ENCODE measurements at places on chromosomes 16 and 17.

DNA sequence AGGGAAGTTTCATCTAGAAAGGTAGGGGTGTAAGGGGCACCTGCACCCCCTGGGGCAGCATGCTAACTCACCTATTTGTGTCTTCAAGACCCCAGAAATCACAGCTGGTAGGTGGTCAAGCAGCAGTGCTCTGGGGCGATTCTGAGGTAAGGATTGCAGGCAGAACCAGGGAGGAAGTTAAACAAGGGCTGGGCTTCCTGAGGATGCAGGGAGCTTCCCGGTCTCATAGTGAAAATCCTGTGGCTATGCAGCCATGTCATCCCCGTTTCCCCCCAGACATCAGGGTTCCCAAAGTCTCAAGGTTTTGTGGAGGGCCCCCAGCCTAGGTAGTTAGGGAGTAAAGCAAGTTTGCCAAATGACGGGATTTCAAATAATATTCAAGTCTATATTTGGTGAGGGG, 78.5 kb downstream of the C16orf78 start:
- no peak for DNase-seq
- H3K27ac ChIP-seq: no peak overlapping the region
- no peaks in the 10 kb centered on the region for H3K4me1 ChIP-seq
- no peaks in the 10 kb centered on the region for H3K27me3 ChIP-seq

DNA sequence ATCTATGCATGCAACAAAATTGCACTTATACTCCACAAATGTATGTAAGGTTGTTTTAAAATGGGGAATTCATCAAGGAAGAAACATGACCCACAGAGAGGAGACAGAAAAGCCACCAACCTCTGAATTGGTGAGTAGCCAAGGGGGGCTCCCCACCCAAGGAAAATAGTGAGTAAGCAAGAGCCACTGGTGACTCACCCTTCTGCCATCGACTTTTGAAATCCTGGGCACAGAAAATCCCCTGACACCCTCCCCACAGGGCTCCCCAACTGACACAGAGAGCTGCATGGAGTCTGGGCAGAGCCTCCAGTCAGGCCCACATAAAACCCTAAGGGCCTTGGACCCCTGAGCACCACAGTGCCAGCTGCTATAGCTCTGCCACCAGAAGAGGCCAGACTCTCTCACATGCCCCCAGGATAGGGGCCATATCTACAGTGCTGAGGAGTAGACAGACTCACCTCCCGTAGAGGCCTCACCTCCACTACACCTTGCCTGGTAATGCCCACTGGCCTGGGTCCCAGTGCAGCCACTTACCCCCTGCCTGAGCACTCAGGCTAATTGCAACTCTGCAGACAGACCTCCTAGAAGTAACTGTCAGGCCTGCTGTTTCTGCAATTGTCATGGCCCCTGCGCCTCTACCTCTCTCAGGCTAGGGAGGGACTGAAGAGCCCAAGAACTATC, 244.7 kb upstream of the WSB1 start:
- no peak overlapping the region for H3K4me3 ChIP-seq
- DNase-seq: no peak
- no peaks in the 10 kb centered on the region for H3K36me3 ChIP-seq
- H3K27ac ChIP-seq: no peak overlapping the region
- H3K27me3 ChIP-seq: no peaks in the 10 kb centered on the region

GRCh38 chr17:43018008-43018853, 4.0 kb downstream of the VAT1 start:
- no peak overlapping the region for H3K4me3 ChIP-seq
- peaks cover 31% of the 10 kb centered on the region for H3K36me3 ChIP-seq
- H3K27ac ChIP-seq: no peak overlapping the region
- no peak for DNase-seq
- H3K4me1 ChIP-seq: peaks cover 11% of the 10 kb centered on the region

GRCh38 chr16:2233872-2234812, 2.1 kb upstream of the DNASE1L2 start:
- H3K36me3 ChIP-seq: peaks cover 41% of the 10 kb centered on the region
- H3K4me3 ChIP-seq: no peak overlapping the region
- peaks cover 11% of the 10 kb centered on the region for H3K4me1 ChIP-seq
- H3K27me3 ChIP-seq: peaks cover 32% of the 10 kb centered on the region
- no peak for DNase-seq

DNA sequence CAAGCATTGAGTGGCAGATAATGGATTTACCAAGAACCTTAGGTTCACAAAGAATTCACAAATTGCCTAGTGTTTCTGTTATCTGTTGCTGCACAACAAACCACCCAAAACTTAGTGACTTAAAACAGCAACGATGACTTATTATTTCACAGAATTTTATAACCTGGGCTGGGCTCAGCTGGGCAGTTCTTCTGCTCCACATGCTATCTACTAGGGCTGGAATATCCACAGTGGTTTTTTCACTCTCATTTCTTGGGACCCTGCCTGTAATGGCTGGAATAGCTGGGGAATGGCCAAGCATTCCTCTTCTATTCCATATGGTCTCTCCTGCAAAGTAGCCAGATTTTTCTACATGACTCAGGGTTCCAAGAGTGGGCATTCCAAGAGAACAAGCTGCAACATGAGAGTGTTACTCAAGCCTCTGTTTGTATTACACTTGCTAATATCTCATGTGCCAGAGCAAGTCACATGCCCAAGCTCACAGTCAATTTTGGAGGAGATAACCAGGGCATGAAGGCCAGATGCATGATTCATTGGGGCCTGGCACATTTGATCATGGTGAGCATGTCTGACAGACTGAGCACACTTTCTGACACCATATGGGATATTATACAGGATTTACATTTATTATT, 4.9 kb upstream of the PSMD7 start:
- H3K27ac ChIP-seq: peak overlapping the region; percentile 57
- H3K4me3 ChIP-seq: no peak overlapping the region

DNA sequence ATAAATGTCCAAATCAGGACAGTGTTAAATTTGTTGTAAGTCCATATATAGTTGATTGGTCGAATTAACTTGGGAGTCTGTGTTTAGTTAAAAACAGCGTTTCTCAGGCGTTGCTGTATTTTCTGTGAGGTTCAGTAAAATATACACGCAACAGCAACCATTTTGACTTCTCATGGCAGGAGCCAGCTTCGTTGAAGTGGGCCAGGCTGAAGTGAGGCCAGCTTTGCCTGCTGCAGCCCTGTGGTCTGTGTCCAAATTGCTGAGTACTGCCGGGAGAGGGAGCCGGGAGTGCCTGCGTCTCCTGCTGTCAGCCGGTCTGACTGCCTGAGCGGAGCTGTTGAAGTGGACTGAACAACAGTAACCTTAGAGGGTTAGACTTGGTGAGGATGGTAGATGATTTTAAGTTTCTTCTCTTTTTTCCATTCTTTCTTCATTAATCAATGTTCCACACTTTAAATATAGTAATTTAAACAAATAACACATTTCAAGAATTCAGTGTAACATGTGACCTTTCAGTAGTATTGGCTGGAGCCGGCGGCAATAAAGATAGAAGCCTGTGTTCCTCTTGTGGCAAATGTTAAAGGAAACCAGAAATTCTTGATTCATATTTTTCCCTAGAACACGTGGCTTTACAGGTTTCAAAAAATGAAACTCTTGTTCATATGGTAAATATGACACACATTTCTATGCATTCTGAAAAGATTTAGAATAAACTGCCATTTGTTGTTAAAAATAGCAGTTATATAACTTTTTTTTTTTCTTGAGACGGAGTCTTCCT, 37.0 kb upstream of the ZNF750 start:
- no peaks in the 10 kb centered on the region for H3K27me3 ChIP-seq
- no peak overlapping the region for H3K4me3 ChIP-seq
- H3K4me1 ChIP-seq: peaks cover 36% of the 10 kb centered on the region
- peak; percentile 33 for DNase-seq

GRCh38 chr16:70473446-70474319, 19.3 kb downstream of the FCSK start:
- H3K36me3 ChIP-seq: no peaks in the 10 kb centered on the region
- DNase-seq: no peak

DNA sequence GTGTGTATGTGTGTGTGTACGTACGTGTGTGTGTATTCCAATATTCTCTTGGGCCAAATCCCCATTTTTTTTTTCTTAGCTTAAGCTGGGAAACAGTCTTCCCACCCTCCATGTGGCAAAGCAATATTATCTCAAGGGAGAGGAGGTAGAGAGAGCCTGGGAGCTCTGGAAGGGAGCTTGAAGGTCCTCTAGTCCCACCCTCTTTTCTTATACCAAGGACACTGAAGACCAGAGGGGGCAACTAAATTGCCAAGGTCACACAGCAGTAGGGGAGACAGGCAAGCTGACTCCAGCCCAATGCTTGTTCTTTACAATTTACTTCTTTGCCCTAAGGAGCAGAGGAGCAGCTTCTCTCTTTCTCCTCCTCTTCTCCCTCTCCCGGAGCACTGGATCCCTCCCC, 6.8 kb downstream of the SRCIN1 start:
- H3K4me1 ChIP-seq: no peaks in the 10 kb centered on the region
- H3K36me3 ChIP-seq: no peaks in the 10 kb centered on the region
- H3K4me3 ChIP-seq: no peak overlapping the region
- DNase-seq: no peak
- no peak overlapping the region for H3K27ac ChIP-seq

DNA sequence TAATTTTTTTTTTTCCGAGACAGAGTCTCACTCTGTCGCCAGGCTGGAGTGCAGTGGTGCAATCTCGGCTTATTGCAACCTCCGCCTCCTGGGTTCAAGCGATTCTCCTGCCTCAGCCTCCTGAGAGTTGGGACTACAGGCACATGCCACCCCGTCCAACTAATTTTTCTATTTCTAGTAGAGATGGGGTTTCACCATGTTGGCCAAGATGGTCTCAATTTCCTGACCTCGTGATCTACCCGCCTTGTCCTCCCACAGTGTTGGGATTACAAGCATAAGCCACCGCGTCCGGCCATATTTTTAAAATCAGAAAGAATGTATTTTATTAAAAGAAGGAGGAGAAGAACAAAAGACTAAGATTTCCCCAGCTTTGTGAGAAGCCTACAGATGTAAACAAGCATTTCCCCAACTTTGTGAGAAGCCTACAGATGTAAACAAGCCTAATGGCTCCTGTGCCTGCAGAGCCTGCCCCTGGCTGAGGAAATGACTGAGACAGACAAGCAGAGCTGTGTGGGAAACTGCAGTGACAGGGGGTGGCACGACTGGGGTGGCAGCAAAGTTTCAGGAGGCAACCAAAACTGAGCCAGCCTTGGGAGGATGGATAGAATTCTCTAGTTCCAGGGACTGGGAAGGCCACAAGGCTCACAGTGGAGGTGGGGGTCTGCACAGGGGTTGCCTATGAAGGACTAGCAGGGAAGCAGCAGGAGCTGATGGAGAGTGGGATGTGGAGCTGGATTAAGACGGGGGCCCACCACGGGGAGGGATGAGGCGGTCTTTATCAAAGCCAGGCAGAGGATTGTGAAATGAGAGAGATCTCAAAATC, 22.9 kb downstream of the TOP3A start:
- no peak overlapping the region for H3K27ac ChIP-seq
- H3K4me1 ChIP-seq: no peaks in the 10 kb centered on the region
- no peak for DNase-seq
- H3K4me3 ChIP-seq: no peak overlapping the region
- no peaks in the 10 kb centered on the region for H3K27me3 ChIP-seq

DNA sequence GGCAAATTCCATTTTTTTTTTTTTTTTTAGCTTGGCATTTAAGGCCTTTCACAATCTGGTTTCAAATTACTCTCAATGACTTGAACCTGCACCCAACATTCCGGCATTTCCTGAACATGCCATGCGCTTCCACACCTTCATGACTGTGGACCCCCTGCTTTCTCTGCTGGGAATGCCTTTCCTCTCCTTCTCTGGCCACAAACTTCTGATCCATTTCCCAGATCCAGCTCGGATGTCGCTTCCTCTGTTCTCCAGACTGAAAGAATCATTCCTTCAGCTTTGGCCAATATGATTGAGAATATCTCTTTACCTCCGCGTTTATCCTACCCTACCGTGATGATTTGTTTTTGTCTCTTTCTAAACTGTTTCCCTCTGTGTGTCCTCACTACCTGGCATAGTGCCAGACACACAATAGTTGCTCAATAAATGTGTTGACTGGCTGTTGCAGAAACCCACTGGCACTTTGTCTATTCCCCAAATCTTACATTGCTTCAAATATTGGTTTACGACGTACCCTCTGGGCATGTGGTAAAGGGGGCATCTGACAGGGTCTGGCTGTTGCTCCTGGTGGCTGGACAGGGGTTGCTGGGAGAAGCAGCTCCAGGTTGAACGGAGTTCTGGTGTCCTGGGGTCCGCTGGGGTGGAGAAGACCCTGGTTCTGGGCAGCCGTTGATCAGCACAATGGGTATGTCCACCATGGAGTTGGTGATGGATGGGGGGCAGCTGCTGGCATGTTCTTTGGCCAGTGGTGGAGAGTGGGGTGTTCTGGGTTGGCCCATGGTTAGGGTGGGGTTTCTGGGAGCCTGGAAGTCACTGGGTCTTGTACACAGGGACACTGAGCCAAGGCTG, 14.7 kb downstream of the TNS4 start:
- H3K4me3 ChIP-seq: no peak overlapping the region
- peaks cover 87% of the 10 kb centered on the region for H3K4me1 ChIP-seq
- peaks cover 25% of the 10 kb centered on the region for H3K36me3 ChIP-seq
- peak; percentile 41 for DNase-seq
- no peaks in the 10 kb centered on the region for H3K27me3 ChIP-seq

DNA sequence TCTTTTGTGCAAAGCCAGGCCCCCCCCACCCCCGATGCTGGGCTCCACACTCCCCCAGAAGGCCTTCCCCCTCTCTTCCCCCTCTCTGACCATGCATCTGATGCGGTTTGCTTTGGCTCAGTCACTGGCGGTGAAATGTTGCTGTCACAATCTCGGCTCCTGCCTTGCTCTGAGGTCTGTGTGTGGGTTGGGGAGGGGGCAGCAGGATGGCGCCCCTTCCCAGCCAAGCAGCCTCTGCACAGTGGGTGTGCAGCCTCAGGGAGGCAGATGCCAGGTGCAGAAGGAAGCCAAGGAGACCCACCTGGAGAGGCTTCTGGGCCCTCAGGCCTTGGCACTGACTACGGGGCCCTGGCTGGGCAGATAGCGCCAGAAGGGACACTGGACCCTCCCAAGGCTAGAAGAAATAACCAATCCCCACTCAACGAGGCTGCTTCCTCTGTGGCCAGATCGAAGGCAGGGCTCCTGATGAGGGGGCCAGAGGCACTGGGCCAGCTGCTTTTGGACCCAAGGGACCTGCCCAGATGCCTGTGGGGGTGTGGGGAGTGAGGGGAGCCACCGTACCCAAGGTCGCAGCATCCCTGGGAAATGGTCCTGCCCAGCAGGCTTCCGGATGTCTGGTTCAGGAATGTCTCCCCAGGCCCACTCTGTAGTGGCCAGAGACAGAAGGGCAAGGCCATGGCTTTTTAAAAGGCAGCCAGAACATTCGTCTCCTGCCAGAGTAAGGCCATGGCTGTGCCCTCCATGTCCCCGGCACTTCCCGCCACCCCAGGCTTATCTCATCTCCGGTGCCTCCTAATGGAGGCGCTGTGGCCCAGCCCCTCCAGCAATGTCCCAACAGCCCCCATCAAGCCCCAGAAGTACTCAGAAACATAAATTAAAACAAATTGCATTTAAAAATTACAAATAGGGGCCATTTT, 43.4 kb upstream of the SLC38A10 start:
- no peak overlapping the region for H3K4me3 ChIP-seq
- H3K36me3 ChIP-seq: no peaks in the 10 kb centered on the region
- H3K27me3 ChIP-seq: peaks cover 9% of the 10 kb centered on the region
- DNase-seq: no peak
- H3K27ac ChIP-seq: no peak overlapping the region

All from keratinocyte (primary cell).